A673 (cell line): ENCODE measurements at places on chromosomes 16 and 17.

DNA sequence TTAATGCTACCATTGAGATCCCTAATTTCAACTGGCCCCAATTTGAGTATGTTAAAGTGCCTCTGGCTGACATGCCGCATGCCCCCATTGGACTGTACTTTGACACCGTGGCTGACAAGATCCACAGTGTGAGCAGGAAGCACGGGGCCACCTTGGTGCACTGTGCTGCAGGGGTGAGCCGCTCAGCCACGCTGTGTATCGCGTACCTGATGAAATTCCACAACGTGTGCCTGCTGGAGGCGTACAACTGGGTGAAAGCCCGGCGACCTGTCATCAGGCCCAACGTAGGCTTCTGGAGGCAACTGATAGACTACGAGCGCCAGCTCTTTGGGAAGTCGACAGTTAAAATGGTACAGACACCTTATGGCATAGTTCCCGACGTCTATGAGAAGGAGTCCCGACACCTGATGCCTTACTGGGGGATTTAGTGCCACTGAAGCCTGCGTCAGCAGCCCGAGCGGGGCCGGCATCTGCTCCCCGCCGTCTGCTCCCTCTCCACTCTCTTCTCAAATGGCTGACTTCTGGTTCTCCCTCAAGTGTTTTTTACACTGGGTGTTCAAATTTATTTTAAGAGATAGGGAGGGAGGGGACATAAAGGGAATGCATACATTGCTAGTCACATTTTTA lies 22.9 kb downstream of the DUSP14 start:
- H3K4me1 ChIP-seq: no peaks in the 10 kb centered on the region
- H3K27ac ChIP-seq: no peak overlapping the region
- no peak overlapping the region for H3K4me3 ChIP-seq
- H3K27me3 ChIP-seq: no peaks in the 10 kb centered on the region

DNA sequence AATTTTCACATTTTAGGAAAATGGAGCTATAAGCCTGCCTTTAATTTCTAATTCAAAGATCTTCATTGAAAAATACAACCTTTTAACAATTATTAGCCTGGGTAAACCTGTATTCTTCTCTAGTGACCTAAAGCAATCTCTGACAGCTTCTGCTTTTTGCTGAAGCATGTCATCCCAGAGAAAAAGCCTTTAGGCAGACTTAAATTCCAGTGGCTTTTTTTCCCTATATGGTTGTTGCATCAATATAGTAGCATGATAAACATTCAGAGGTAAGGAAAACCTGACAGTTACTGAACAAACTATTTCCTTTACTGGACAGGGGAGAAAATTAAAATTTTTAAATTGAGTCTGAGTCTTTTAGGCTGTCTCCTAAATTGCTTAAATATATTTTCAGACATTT lies 7.8 kb upstream of the EVI2A start:
- H3K4me3 ChIP-seq: no peak overlapping the region
- no peak overlapping the region for H3K27ac ChIP-seq
- H3K36me3 ChIP-seq: no peaks in the 10 kb centered on the region
- H3K4me1 ChIP-seq: no peaks in the 10 kb centered on the region

GRCh38 chr17:60534613-60535157 lies 8.6 kb upstream of the APPBP2 start:
- DNase-seq: no peak
- no peak overlapping the region for H3K4me3 ChIP-seq
- H3K27ac ChIP-seq: no peak overlapping the region
- H3K27me3 ChIP-seq: no peaks in the 10 kb centered on the region
- H3K4me1 ChIP-seq: no peaks in the 10 kb centered on the region
- H3K36me3 ChIP-seq: no peaks in the 10 kb centered on the region

- no peaks in the 10 kb centered on the region for H3K27me3 ChIP-seq
- no peak overlapping the region for H3K4me3 ChIP-seq
- peaks cover 34% of the 10 kb centered on the region for H3K36me3 ChIP-seq
- H3K27ac ChIP-seq: no peak overlapping the region
Observed at GRCh38 chr17:60493847-60494321, 32.2 kb downstream of the APPBP2 start.
